Left hindlimb (tissue), 1 donor: ENCODE measurements at places on chromosomes 3 and 15.

- DNase-seq, result no peak
These were observed 18.2 kb upstream of the SKOR1 start for GRCh38 chr15:67807141-67807540.

DNA sequence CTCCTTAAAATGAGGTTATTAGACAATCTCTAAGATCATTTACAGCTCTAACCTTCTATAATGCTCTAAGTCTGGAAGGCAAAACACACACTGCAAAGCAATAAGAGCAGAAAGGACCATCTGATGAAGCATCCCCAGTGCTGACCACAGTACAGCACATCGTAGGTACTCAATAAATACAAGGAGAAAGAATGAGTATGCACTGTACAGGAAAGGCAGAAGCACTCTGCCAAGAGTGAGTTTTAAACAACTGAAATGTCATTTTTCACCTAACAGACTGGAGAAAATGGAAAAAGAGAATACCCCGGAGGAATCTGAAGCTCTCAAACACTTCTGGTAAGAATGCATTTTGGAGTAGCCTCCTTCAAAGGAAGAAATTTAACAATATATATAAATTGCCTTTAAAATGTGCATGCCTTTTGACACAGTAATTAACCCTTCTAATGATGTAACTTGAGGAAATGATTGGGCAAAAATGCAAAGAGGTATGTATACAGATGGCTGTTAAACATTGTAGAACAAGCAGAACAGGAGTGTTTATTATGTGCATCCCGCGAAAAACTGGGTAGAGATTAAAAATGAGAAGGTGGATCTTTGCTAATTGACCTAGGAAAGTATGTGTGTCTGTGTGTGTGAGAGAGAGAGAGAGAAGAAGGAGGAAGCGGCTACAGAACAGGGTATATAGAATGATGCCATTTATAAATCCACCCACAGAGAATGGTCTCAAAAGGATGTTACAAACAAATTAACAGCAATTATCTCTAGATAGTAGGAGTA lies 8.0 kb upstream of the OXTR start:
- DNase-seq, result no peak

DNA sequence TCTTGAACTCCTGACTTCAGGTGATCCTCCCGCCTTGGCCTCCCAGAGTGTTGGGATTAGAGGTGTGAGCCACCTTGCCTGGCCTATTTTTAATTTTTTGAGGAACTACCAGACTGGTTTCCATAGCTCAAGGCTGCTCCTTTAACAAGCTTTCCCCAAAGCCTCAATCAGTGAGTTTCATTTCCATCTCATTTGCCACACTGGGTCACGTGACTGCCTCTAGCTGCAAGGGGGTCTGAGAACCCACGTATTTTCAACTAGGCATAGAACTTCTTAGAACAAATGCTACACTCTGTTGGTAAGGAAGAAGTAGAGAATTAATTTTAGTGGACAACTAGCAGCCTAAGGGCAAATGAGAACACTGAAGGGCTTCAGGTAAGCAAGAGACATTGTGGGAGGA lies 3.1 kb upstream of the CD276 start:
- no peak for DNase-seq

GRCh38 chr3:51353131-51353530 lies 32.0 kb upstream of the MANF start:
- no peak for DNase-seq

- DNase-seq, result no peak
These were observed 7.8 kb downstream of the IMPG2 start for GRCh38 chr3:101312545-101312944.

DNA sequence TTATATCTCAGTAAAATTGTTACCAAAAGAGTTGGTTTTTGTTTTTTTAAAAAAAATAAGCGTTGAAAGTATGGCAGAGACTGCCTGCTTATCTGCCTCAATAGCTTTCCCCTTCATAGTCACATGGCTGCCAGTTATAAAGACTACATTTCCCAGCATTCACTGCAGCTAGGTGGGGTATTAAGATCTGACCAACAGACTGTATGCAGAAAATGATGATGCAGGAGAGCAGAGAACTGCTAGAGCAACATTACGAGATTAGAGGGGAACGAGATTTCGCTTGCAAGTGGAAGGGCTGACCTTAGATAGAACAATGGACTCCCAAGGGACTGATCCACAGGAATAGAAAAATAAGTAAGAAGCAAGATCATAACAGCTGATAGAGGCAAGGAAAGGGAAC lies 14.3 kb downstream of the RHOA start:
- no peak for DNase-seq

GRCh38 chr15:72445426-72445825 lies 28.7 kb upstream of the ARIH1 start:
- DNase-seq, result no peak

DNA sequence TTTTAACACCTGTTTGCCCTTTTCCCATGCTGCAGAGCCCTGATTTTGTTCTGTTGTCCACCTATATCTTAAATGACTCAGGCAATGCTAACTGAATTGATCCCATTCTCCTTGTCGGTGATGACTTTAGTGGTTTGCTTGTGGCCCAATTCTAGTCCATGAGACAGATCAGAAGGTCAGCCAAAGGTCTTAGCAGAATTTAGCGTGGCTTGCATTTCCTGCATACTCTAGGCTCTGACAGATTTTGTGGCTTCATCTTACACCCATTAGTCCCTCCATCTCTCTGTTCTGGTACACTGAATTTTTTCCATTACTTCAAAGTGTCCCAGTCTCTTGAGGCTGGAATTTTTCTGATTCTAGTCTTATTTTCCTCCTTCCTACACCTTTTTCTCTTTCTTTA lies 161.9 kb downstream of the STAC start:
- DNase-seq, result no peak

- no peak for DNase-seq
These were observed 474.9 kb downstream of the ROBO2 start for GRCh38 chr3:77514766-77515165.

- no peak for DNase-seq
These were observed 311.3 kb downstream of the SLC9A9 start for GRCh38 chr3:143536817-143537535.

- DNase-seq, result no peak
These were observed 216.9 kb downstream of the IGSF11 start for GRCh38 chr3:118817748-118818165.

DNA sequence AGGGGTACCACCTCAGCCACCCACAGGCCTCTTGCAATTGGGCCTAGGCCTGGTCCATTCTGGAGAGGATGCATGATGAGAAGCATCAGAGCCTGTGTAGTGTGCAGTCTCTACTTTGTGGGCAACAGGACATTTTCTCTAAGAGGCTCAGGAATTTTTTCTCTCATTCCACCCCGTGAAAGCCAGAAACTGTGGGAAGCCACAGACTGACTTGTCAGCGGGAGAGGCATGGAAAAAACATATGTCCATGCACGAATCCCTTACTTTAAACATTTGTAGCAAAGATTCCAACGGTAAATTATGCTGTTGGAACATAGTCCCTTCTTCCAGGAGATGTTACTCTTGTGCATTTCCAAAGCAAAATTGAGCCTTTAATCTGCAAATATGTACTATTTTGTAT lies 196.5 kb downstream of the KLHL25 start:
- no peak for DNase-seq

GRCh38 chr15:30984118-30984517 lies 7.3 kb downstream of the MTMR10 start:
- no peak for DNase-seq

- no peak for DNase-seq
These were observed 17.9 kb downstream of the RNF13 start for GRCh38 chr3:149830902-149831301.
